ENCODE measurements at places on chromosomes 1 and 21.

- peak; percentile 87 for DNase-seq
Observed at GRCh38 chr1:220272047-220272840, at the start of gene RAB3GAP2. TSS of gene RAB3GAP2 (minus strand) at chr1:220272453. CDS start at chr1:220272337, 116 bp downstream.

DNA sequence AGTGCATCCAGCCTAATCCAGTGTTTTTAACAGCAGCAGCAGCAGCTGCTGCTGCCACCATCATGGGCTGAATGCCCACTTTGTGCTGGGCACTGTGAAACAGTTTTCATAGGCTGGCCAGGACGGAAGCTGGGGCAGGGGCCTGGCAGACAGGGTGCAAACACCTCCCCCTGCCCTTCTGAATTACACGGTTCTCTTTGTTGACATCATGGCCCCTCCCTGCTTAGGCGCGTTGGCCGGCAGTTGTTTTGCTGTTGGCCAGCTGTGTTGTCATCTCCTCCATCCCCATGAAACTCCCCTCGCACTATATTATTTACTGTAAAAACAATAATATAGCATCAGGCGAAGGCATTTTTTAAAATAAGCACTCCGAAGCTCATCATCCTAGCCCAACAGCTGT, 33.1 kb downstream of the PTPRU start:
- DNase-seq = no peak

DNA sequence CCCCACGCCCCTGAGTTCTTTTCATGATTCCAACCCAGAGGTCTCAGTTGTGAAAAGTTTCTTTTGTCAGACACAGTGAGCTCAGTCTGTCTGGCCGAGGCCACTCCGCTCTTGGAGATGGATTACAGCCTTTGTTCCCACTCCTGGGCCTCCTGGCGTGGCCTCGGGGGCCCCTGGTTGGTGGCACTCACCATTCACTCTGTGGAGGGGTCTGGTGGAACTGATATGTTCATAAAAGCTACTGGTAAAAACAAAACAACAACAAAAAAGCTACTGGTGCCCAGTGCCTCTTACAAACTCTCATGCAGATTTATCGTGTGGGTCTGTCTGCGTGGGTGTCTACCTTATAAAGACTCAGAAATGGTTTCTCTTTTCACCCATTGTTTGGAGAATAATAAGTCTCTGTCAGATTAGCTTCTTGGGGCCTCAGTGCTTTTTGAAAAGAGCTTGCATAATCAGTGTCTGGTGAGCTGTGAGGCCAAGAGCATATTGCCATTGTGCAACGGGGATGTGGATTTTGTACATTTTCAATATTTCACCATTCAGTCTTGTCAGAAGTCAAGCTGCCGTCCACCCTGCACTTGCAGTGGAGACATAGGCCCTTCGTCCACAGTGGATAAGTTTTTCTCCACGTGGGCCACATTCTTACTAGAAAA, 86.7 kb downstream of the GALNT2 start:
- DNase-seq = peak; percentile 33

GRCh38 chr1:103958699-103959098, 209.0 kb downstream of the AMY1C start:
- no peak for DNase-seq

GRCh38 chr1:6491480-6491962, at the start of gene PLEKHG5:
TSS of gene PLEKHG5 (minus strand) at chr1:6491667. CDS start at chr1:6477571, 14,096 bp downstream.
- no peak for DNase-seq

GRCh38 chr1:61501971-61502916, 222.7 kb downstream of the TM2D1 start:
- no peak for DNase-seq

GRCh38 chr1:164561472-164561871, 2.5 kb downstream of the PBX1 start:
- no peak for DNase-seq

DNA sequence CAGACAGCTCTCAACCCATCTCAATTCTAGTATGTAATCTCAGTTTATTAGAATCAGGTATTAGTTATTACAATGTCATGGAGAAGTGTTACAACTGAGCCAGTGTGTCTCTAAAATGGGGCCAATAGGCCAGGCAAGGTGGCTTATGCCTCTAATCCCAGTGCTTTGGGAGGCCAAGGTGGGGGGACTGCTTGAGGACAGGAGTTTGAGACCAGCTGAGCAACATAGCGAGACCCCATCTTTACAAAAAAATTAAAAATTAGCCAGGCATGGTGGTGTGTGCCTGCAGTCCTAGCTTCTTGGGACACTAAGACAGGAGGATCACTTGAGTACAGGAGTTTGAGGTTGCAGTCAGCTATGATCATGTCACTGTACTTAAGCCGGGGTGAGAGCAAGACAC, 104.9 kb downstream of the BCAR3 start:
- no peak for DNase-seq

GRCh38 chr1:156337888-156338179, 258 bp downstream of the CCT3 start:
- no peak for DNase-seq

DNA sequence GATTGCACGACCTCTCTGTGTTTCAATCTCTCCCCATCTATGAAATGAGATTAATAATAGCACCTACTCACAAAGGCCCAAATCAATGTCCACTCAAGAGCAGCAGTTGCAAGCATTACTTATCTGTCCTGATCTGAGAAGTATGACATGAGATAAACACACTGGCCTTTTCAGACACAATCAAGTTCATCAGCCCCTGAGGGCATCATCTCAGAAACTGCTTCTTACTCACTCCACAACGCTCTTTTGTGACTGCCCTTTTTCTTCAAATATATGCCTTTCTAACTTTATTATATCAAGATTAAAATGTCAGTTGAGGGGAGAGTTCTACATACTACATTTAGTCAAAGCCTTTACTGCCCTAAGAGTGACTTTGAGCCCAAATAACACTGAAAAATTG, 371.9 kb upstream of the SPAG17 start:
- DNase-seq = no peak

DNA sequence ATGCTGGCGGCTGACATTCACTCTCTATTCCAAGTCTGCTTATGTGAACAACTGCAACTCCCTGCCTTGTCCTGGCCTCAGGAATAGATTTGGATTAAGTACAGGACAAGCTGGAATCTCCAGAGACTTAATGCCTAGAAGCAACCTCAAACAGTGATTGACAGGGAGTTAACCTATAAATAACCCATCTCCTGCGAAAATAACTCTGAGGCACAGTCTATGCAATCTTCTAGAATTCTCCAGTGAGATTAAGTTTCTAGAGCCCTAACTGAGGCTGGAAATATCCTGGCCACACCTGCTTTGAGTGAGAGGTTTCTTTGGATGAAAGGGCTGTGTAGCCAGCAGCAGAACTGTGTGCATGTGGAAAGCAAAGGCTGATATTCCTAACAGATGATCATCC, 25.3 kb upstream of the ATP1A1 start:
- DNase-seq = no peak
